ENCODE measurements at places on chromosomes 11 and 22. TPM values are rescaled to one million over a fixed set of nuclear protein-coding genes. Genes with fewer than 3 reads are reported as not detected.

- no peaks in the 10 kb centered on the region for H3K36me3 ChIP-seq
- peak overlapping the region; percentile 50 for H3K4me3 ChIP-seq
- H3K27ac ChIP-seq = peak overlapping the region; percentile 90
- peaks cover 11% of the 10 kb centered on the region for H3K4me1 ChIP-seq
Measured at GRCh38 chr11:8809241-8809938, 101.6 kb upstream of the AKIP1 start.

- no peaks in the 10 kb centered on the region for H3K4me1 ChIP-seq
- H3K27ac ChIP-seq = peak overlapping the region; percentile 73
- no peak for DNase-seq
- no peaks in the 10 kb centered on the region for H3K36me3 ChIP-seq
Measured at GRCh38 chr11:121671283-121672168, 218.8 kb upstream of the SORL1-AS1 start.

GRCh38 chr22:19446603-19447329 is 745 bp downstream of the C22orf39 start:
- H3K36me3 ChIP-seq = no peaks in the 10 kb centered on the region
- peak overlapping the region; percentile 94 for H3K27ac ChIP-seq
- H3K4me3 ChIP-seq = peak overlapping the region; percentile 63
- no peak for DNase-seq

Gene NXPE1
- total RNA-seq = not detected

DNA sequence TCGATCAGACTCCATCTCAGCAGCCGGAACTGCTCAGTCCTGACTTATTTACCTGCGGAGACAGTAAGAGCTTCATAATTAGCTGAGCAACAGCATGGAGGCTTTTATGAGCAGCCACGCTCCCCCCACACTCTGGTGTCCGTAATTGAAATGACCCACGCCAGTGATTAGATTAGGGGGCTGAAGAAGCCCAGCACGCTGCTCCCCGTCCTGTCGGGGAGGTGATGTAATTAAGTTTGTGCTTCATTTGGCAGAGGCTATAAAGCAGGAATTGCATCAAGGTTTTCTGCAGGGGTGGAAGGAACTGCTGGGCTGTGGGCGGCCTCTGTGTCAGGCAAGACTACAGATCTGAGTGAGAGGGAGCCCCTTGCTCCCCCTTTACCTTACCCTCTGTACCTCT is 22.8 kb upstream of the HTR3A start:
- no peaks in the 10 kb centered on the region for H3K4me1 ChIP-seq
- no peak overlapping the region for H3K27ac ChIP-seq

DNA sequence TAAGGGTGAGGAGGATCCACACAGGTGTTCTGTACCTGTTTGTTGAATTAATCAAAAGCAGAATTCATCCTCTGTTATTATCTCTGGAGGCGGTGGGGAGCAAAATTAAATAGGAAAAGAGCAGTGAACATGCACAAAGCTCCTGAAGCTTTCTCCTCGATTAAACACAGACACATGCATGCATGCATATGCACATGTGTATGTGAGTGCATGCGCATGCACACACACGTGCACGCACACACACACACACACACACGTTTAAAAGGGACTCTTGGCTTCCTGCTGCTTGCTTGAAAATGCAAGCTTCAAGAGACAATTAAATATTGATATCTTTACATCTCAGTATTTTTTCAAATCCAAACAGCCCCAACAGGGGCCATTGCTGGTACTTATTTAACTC is 462.1 kb downstream of the BUD13 start:
- H3K4me1 ChIP-seq = peaks cover 5% of the 10 kb centered on the region
- H3K27ac ChIP-seq = no peak overlapping the region
- no peak for DNase-seq
- H3K27me3 ChIP-seq = no peaks in the 10 kb centered on the region
- H3K36me3 ChIP-seq = no peaks in the 10 kb centered on the region

GRCh38 chr11:121417055-121417551 is 35.0 kb upstream of the SORL1 start:
- H3K27ac ChIP-seq = no peak overlapping the region
- H3K27me3 ChIP-seq = no peaks in the 10 kb centered on the region
- H3K36me3 ChIP-seq = no peaks in the 10 kb centered on the region
- peak; percentile 68 for DNase-seq
- H3K4me3 ChIP-seq = no peak overlapping the region

DNA sequence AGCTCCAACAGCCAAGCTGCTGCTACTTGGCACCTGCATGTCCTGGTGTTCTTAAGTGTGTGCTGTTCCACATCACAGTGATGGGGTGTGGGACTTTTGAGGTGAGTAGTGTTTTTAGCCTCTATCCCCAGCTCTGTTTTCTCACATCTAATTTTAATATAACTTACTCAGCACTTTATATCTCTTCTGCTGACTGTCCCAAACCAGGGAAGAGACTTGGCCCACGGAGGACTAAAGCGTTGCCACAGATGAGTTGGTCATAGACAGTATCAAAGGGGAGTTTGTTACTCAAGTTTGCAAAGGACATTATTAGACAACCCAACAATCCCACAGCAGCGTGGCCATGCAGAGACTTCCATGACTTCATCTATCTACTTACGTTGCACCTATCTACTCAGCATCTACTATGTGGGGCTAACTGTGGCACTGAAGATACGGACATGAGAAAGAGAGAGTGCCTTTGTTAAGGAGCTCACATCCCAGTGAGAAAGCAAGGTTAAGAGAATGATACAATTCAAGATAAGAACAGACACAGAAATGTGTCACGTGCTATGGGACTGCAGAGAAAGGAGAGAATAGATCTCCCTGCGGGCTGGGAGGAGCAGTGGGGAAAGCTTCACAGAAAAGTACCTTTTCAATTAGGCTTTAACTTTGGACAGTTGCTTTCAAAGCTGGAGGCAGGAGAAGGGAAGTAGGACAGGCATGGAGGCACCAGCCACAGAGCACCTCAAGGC is 82.4 kb downstream of the ME3 start:
- peak overlapping the region; percentile 84 for H3K27ac ChIP-seq
- DNase-seq = no peak
- H3K4me1 ChIP-seq = no peaks in the 10 kb centered on the region
- no peaks in the 10 kb centered on the region for H3K36me3 ChIP-seq

GRCh38 chr11:351411-351810 is 17.9 kb upstream of the B4GALNT4 start:
- H3K4me1 ChIP-seq = peaks cover 10% of the 10 kb centered on the region
- no peaks in the 10 kb centered on the region for H3K36me3 ChIP-seq
- H3K4me3 ChIP-seq = no peak overlapping the region
- peak; percentile 25 for DNase-seq

DNA sequence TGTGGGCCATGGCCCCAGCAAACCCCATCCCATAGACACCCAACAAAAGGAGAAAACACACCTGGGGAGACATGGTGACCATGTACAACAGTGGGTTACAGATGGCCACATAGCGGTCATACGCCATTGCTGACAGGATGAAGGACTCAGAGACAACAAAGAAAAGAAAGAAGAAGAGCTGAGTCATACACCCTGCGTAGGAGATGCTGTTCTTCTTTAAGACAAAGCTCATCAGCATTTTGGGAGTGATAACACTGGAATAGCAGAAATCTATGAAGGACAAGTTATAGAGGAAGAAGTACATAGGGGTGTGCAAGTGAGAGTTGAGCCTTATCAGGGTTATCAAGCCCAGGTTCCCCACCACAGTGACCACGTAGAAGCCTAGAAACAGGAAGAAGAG is 4.9 kb downstream of the OR8B8 start:
- no peaks in the 10 kb centered on the region for H3K4me1 ChIP-seq
- no peak overlapping the region for H3K27ac ChIP-seq
- H3K36me3 ChIP-seq = no peaks in the 10 kb centered on the region
- no peaks in the 10 kb centered on the region for H3K27me3 ChIP-seq
- no peak overlapping the region for H3K4me3 ChIP-seq

GRCh38 chr22:26056455-26057200 is 112.6 kb upstream of the SEZ6L start:
- no peak overlapping the region for H3K27ac ChIP-seq
- DNase-seq = no peak

GRCh38 chr11:130102301-130103249 is 32.9 kb downstream of the APLP2 start:
- H3K27me3 ChIP-seq = no peaks in the 10 kb centered on the region
- no peaks in the 10 kb centered on the region for H3K36me3 ChIP-seq
- H3K4me1 ChIP-seq = peaks cover 17% of the 10 kb centered on the region
- H3K4me3 ChIP-seq = no peak overlapping the region
- H3K27ac ChIP-seq = peak overlapping the region; percentile 52

- no peaks in the 10 kb centered on the region for H3K36me3 ChIP-seq
- no peak overlapping the region for H3K4me3 ChIP-seq
- no peak for DNase-seq
- no peaks in the 10 kb centered on the region for H3K27me3 ChIP-seq
- H3K4me1 ChIP-seq = no peaks in the 10 kb centered on the region
Measured at GRCh38 chr11:122727101-122727929, 71.8 kb downstream of the UBASH3B start.

DNA sequence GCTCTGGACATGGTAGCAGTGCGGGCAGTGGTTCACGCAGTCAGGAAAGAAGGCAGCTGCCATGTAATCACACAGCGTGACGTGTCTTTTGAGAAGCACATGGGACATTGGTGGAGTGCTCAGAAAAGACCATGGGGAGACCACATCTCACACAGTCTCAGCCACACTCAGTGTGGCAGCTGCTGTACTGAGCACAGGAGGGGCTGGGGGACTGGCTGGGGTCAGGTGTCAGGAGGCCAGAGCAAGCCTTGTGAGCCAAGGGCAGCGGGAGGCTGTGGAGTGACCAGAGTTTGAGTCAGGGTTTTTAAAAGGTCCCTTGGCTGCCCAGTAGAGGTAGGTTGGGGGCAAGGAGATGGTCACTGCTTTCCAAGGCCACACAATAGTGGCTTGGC is 18.5 kb downstream of the CLDN5 start:
- no peaks in the 10 kb centered on the region for H3K4me1 ChIP-seq
- H3K27ac ChIP-seq = no peak overlapping the region
- H3K4me3 ChIP-seq = no peak overlapping the region
- no peaks in the 10 kb centered on the region for H3K36me3 ChIP-seq
- no peak for DNase-seq
- H3K27me3 ChIP-seq = no peaks in the 10 kb centered on the region

- H3K27me3 ChIP-seq = no peaks in the 10 kb centered on the region
- H3K4me1 ChIP-seq = no peaks in the 10 kb centered on the region
- no peak overlapping the region for H3K4me3 ChIP-seq
- no peaks in the 10 kb centered on the region for H3K36me3 ChIP-seq
- DNase-seq = no peak
- H3K27ac ChIP-seq = no peak overlapping the region
Measured at GRCh38 chr22:17336061-17336460, 33.2 kb upstream of the CECR2 start.

Gene TECTA
- not detected for total RNA-seq

Gene WBP2NL
- total RNA-seq = not detected

- no peak for DNase-seq
- no peaks in the 10 kb centered on the region for H3K27me3 ChIP-seq
- H3K27ac ChIP-seq = no peak overlapping the region
- no peak overlapping the region for H3K4me3 ChIP-seq
Measured at GRCh38 chr22:22748297-22748743, 103.9 kb downstream of the GGTLC2 start.

Gene TRIOBP
- total RNA-seq = 151 TPM

Gene ST14
- total RNA-seq = 3.8 TPM

DNA sequence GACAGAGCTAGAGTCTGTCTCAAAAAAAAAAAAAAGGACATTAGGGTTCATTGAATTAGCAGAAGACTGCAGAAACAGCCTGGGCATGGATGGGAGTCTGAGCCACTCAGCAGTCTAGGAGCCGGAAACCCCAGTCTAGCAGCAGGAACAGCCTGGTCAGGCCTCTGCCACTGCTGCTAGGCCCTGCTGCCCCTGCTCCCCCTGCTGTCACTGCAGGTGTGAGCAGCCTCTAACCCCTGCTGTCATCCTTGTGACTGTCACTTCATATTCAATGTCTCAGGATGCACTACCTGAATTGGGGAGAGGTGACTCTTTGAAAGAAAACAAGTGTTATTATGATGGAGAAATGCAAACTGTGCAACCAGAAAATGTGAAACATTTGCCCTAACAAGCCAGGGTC is 7.0 kb upstream of the DDX17 start:
- H3K27me3 ChIP-seq = no peaks in the 10 kb centered on the region
- H3K4me1 ChIP-seq = no peaks in the 10 kb centered on the region
- H3K4me3 ChIP-seq = no peak overlapping the region
- no peak for DNase-seq

DNA sequence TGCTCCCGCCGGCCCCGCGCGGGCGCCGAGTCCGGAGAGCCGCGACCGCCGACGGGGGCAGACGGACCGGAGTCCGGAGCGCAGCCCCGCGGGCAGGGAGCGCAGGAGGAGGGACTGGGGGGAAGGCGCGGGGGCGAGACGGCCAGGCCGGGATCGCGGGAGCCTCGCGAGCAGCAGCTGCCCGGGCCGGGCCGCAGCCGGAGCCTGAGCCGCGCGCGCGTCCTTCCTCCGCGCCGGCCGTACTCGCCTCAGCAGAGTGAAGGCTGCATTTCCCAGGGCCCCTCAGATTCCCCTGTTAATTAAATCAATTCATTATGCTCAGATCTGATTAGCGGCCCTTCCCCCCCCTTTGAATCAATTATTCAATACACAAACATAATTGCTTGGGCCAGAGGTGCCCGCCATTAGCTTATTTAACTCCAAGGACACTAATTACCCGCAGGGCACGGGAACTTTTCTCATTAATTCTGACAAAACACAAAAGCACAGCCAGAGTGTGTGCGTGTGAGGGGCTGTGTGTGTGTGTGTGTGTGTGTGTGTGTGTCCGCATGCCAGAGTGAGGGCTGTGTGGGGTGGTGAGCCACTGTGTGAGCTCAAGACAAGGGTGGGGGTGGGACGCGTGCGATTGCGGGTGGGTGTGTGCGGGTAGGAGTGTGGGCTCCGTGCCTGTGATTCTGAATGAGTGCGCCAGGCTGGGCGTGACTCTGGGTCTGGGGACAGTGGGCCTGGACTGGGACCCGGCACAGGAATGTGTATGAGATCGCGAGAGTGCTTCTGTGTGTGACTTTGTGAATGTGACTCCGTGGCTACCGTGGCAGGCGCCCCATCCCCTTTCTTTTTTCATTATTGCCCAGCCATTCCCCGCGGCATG is 5.1 kb upstream of the LMO1 start:
- H3K27me3 ChIP-seq = peaks cover 26% of the 10 kb centered on the region
- DNase-seq = peak; percentile 11
- H3K4me3 ChIP-seq = peak overlapping the region; percentile 16

Gene PATE4
- not detected for total RNA-seq

DNA sequence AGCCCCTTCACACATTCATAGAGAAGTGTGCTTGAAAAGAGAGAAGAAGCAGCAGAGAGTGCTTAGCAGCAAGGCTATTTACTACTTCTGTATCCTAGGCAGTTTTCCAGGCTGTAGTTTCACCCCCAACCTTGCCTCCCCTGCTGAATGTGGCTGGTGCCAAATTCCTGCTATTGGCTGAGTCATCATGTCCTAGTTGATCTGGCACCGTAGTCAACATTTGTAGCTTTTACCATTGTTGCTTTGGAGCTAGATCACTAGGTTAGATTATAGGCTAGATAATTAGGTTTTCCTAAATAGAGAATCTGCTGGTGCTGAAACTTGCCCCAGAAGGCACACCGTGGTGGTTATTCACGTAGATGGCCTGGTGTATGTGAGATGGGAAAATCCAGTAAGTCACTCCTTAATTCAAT is 32.7 kb downstream of the ARHGAP42 start:
- no peaks in the 10 kb centered on the region for H3K36me3 ChIP-seq
- no peak overlapping the region for H3K4me3 ChIP-seq
- peaks cover 9% of the 10 kb centered on the region for H3K4me1 ChIP-seq

Data from uterus (tissue), 4 donors.